ENCODE measurements at places on chromosomes 2 and 18.

GRCh38 chr2:175726223-175726622 lies 275.8 kb downstream of the LNPK start:
- no peak for DNase-seq

DNA sequence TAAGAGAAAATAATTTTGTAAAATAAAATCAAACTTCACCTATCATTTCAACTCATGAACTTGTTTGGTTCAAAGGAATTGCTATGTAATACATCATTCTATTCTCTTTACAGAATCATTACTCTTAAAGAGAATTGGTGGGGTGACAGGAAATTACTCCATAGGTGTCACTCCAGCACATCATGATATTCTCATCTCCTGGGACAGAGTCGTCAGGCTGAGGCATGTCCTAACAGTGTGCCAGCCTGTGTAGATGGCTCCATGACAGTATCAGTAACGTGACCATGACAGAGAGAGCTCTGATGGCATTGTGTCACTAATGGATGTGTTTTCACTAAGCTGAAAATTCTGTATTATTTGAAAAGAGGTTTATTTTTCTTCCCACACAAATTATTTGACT lies 13.9 kb downstream of the SPATS2L start:
- no peak for DNase-seq

DNA sequence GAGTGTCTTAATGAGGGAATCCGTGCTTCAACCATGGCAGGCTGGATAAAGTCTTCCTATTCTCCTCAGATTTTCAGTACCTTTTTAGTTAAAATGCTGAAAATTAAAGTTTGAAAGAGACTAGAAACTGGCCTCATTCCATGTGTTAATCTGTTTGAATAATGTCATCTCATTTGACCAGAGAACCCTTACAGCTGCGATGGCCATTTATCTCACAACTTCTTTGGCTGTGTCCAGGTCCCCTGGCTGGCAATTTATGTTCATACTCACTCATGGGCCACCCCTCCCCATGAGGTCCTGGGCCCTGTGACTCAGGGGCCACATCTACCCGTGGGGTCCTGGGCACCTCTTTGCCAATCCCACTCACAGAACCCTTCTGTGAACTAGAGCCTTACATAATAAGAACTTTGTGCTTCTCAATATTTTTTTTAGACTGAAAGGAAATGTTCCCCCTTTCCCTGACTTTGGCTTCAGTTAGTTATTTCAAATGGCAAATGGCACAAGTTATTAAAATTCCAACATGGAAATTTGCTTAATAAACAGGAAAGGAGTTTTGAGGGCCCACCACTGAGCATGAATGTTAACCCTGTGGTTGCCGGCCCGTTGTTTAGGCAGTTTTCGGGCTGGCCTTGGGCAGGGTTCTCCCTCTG lies 134.6 kb downstream of the UXS1 start:
- DNase-seq: no peak

GRCh38 chr2:168025487-168026202 lies 221.8 kb downstream of the STK39 start:
- no peak for DNase-seq

DNA sequence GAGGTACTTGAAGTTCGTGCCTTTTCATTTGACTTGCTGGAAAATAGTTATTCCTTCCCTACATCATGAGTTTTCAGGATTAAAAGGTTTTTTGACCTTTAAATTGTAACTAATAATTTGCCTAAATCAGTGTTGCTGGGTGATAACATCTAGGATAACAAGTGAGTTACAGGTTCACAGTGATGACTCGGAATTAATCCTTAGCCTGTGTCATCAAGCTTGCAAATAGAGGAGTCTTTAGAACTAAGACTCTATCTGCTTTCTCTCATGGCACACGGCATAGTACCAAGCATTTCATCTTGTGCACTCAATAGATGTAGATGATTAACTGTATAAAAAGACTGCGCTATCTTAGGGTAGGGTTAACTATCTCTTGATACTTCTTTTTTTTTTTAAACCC lies 79.5 kb downstream of the CAMKMT start:
- DNase-seq: no peak

- no peak for DNase-seq
These were observed 31.9 kb upstream of the SLC1A4 start for GRCh38 chr2:64957109-64957903.

DNA sequence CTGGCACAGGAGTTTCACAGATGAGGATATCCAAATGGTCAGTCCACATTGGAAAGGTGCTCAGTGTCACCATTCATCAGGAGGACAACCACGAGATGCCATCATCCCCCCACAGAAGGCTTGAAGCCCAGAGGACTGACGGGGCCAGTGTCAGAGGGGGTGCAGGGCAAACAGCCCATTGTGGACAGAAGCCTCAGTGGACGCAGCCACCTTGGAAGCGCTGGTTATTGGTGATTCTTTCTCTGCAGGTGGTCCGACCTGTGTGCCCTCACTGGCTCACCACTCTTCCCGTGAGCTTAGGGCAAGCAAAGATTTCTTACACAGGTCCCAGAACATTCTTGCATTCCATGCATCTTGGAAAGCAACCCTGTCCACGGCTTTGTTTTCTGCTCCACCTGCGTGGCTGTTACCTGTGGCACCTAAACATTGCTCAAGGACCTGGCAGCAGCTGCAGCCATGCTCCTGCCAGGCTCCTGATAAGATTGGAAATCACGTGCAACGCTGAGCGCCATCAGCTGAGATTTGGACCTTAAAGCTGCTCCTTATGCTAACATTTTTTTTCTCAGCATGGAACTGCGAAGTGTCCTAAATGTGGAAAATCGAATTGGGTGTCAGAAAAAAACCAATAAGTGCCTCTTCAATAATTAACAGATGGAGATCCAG lies 110.9 kb upstream of the CTDP1 start:
- DNase-seq: no peak

DNA sequence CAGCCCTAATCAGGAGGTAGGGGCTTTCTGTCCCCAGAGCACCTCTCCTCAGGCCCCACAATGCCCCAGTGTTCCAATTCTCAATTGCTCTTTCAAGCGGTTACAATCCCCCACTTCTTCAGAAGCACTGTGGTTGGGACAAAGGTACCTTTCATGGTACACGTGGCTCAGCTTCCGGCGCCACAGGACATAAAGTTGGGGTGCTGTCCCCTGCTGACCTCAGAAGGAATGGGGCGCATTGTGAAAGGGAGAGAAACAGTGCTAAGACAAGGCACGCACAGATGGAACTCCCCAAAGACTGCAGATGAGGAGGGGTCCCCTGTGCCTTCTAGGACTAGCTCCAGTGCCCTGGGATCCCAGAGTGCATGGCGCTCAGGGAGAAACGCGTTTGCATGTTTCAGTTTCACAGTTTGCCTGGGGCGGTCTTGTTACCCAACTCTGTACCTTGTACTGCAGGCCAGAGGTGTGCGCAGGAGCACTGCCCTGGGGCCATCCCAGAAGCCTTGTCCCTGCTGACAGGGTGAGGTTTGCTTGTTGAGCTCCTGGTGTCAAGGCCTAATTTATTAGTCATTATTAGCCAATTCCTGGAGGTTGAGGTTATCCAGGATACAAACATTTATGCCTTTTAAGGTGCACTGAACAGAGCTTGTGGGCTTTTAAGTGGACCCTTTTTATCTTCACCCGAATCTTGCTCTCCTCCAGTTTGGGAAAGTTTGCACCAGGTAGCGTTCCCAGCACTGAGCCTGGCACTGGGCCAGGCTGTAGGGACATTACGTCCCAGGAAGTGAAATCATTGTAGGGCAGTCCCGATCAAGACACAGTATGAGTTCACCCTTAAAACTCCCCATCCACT lies 7.6 kb downstream of the CNDP1 start:
- DNase-seq: no peak
